ENCODE measurements at places on chromosomes 11 and 22.

DNA sequence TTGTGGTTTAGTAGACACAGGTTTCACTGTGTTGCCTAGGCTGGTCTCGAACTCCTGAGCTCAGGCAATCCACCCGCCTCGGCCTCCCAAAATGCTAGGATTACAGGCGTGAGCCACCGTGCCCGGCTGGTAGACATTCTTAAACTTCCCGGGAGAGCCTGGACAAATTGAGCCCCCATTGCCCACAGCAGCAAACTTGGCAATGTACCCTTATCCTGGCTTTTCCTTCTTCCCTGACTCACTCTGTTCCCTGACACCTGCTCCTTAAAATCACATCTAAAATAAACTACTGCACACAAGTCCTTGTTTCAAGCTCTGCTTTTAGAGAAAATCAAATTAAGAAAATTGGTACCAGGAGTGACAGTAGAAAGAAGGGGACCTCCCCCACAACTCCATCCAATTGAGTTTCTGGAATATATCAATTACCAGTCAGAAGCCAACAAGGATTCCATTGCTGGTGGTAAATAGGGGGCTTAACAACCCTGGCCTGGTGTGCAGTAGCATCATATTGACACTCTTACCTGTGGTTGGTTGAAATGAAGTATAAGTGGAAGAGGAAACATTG, 7.4 kb upstream of the MCHR1 start:
- DNase-seq = no peak

DNA sequence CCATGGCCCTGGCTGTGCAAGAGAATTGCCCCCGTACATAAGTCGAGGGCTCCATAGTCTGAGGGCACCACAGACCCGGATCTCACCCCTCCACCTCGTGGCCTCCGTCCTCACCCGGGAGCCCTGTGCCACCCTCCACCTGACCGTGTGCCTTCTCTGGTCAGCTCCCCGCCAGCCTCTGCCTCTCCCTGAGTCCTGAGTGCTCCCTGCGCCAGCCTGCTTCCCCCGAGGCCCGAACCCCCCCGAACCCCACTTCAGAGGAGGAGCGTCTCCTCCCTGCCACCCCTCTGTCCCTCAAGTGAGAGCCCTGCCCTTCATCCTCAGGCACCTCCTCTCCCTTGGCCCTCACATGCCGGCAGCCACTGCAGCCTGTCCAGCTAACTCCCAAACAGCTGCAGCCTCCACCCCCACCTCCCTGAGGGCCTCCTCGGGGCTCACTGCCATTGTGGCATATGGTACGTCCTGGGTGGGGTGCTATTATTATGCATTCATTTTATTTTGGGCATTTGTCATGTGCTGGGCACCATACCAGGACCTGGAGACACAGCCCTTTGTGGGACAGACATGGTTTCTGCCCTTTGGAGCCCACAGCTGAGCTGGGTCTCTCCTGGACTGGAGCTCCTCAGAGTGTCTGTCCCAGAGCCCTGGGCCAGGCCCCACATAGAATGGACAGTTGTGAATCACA, 67.2 kb downstream of the MYO7A start:
- no peak for DNase-seq

DNA sequence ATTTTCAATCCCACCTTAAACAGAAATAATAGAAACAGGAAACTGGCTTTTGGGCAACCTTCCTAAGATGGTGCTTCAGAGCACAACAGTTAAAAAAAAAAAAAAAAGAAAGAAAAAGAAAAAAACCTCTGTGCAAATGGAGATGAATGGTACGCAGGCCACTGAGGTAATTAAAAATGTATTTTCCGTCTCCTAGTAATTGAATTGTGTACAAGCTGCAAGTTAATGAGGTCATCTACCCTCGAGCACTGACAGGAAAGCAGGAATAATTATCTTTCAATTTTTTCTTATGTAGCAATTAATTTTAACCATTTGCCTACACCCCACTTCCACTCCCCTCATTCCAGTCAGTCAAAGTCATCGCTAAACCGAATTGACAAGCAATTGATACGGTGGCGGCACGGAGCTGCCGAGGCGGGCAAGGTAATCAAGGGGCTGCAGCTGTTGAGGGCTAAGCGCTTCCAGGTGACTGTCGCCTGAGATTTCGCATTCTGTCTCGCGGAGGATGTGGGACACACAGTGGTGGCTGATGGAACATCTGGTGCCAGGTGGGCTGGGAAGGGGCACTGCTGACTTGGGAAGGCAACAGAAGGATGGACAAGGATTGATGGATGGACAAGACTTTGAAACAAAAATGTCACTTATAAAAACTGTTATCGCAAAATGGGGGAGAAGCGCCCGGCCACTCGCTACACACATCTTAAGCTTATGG, 109.4 kb downstream of the RCN1 start:
- no peak for DNase-seq

DNA sequence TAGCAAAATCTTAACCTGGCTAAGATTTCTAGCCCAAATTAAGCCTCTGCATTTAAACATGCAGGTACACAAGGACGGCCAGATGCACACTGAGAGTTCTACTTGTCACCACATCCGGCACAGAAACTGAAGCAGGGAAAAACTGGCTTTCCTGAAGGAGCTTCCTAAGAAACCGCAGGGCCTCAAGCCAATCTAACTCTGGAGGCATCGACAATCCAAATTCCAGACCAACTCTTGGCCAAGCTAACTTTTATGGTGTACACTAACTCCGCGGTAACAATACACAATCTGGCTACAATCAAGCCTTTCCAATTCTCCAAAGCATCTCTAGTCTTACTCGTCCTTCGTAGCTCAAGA, 1.2 kb downstream of the MSANTD2 start:
- DNase-seq = no peak

DNA sequence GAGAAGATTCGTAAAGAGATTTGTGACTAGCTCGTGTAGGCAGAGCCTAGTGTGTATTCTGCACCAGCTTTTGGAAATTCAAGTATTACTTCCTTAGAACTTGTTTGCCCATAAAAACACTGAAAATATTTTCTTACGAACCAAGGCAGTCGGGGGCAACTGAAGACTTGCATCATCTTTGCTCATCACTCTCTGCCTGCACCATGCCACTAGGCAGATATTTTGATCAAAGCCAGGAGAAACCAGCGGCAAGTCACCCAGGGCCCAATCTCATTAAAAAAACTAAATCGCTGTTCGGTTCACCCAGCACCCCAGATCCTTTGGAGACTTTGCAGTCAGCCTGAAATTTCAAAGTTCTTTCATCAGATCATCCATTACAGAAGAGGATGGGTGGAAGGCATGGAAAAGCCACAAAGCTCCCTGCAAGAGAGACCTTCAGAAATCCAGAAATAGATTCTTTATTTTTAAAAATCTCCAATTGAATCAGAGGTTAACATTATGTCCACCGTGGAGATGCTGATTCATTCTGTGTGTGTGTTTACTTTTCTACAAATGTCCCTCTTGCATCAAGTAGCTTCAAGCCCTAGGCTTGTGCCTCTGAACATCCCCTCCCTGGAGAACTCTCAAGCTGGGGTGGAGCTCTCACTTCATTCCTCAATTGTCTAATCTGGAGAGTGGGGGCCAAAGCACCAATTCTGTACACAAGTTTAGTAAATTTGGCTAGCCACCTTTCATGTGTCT, 78.4 kb downstream of the ETS1 start:
- DNase-seq = no peak

DNA sequence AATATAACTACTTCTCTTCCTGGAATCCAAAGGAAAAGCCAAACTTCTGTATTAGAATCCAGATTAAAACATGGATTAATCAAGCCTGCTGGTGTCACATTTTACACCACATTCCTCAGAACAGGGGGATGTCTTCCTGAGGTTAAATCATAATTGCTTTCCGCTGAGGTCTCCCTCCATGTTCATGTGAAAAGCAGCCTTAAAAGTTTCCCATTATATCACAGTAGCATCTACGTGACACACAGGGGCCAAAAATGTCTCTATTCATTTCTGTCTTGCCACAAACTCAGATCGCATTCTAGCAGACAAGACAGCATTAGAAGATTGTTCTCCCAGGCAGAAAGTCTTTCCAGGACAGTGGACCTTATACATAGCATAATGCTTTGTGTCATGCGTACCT, 788.7 kb downstream of the OPCML start:
- no peak for DNase-seq

DNA sequence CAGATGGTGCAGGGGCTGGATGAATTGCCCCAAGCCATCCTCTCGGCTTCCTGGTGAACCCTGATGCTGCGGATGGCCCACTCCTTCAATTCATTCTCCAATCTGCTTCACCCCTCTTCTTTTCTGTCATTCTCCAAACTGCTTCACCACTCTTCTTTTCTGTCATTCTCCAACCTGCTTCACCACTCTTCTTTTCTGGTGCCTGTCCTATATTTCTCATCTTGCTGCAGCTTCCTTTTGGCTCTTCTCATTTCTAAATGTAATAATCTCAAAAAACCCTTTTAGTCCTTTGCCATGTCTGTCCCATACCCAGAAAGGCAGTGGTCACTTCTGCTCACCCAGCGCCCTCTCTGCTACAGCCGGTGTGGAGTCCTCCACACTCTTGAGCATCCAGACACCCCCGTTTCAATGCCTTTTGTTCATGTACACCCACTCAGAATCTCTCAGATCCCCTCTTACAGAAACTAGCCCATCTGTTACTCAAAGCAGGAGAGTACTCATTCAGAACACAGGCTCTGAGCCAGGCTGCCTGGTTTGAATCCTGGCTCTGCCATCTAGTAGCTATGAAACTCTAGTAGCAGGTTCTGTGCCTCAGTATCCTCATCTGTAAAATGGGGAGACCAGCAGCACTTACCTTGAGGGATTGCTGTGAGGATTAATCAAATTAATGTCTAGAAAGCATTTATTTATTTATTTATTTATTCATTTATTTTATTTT, 14.9 kb downstream of the SERPIND1 start:
- no peak for DNase-seq

GRCh38 chr11:43576803-43577521, 103.6 kb upstream of the HSD17B12 start:
- DNase-seq = no peak

GRCh38 chr11:61654397-61654829, 25.8 kb upstream of the DAGLA start:
- DNase-seq = no peak

DNA sequence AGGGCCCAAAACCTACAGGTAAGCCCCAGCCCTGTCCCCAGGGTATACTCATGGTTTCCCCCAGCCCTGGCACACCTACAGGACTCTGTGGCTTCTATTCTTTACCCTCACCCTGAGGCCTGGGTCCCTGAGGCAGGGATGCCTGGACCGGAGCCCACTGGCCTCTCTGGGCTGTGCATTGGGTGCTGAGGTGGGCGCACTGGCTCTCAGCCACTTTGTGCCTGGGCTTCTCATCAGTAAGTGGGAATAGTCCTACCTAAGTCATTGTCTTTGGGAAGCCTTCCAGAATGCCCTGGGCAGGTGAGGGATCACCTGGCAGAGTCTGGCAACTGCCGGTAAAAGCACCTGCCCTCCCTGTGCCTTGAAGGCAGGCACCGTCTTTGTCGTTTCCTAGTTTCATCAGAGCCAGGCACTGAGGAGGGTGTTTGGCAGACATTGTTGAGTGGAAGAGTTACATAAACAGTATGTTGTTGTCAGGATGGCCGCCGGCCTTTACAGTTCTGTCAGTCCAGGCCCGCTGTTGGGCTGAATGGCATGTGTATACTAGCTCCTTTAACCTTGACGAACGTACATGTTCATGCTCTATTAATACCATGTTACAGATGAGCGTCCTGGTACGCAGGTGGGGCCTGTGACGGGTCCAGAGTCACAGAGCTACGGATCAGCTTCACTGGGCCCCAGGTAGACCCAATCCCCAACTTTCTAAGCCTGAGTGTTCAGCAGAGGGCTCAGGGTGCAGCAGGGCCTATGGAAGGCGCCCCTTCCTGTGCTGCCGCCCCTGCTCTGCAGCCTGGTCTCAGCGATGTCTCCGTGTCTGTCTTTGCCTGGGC, 23.0 kb downstream of the SHANK3 start:
- DNase-seq = no peak

GRCh38 chr11:125559888-125560287, 9.4 kb upstream of the EI24 start:
- no peak for DNase-seq

DNA sequence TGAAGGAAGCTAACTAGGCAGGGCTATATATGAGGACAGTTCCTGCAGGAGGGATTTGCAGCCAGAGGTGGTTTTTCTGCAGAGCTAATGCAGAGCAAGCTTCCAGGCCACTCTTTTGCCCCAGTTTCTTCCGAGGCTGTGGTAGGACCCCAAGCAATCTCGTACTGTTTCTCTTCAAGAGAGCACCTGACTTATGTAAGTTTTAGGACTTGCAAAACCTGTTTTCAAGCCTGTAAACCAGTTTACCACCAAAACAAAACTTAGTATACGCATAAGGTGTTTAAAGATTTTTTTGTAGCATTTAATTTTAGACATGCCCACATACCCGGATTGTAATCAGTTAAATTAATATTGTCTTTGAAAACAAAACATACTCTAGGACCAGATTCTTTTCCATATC, 7.7 kb upstream of the APLP2 start:
- DNase-seq = no peak

GRCh38 chr11:216081-216974, 8.8 kb downstream of the RIC8A start:
- DNase-seq = no peak

DNA sequence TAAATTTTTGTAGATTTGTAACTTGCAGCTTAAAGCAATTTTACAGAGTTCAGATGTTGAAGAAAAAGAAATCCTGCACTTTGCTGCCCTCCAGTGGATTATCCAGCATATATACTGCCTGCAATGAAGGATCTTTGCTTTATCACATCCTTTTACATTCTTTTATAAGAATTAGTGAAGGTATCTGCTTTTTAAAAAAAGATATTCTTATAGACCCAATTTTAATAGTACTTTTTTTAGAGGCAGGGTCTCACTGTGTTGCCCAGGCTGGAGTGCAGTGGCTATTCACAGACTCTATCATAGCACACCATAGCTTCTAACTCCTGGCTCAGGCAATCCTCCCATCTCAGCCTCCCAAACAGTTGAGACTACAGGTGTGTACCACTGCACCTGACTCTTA, 60.7 kb downstream of the TTC17 start:
- peak; percentile 19 for DNase-seq

GRCh38 chr11:64627371-64627770, 36.4 kb downstream of the SLC22A12 start:
- no peak for DNase-seq

DNA sequence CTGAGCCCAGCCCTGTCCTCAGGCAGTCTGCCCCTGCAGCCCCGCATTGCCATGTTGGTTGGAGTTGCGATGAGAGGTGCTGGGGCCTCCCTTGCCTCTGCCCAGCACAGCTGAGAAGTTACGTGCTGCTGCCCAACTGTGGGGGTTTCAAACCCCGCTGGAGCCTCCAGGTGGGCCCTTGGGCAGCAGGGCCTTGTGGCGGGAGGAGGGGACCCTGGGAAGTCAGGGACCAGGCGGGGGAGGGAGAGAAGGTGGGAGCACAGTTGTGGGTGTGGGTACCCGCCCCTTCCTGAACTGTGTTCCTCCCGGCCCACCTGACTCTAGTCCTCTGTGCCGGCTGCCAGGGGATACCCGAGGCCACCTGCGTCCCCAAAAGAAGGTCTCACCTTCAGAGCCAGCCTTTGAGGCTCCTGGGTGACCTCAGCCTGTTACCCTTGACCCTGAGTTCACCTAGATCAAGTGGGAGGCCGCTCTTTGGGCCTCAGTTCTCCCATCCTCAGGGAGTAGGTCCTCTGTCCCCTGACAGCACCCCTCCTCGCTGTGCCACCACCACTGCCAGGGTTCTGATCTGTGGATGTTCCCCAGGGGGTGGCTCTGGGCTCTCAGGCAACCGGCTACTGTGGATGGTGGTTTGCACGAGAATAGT, 7.7 kb upstream of the CCDC188 start:
- no peak for DNase-seq

- DNase-seq = no peak
These were observed 23.4 kb upstream of the PKNOX2 start for GRCh38 chr11:125141178-125141577.
